ENCODE measurements at places on chromosomes 7 and 10.
A peak's percentile ranks its signal among the peaks of the same experiment; 100 is the strongest.

GRCh38 chr10:69738071-69738470 is 63.6 kb upstream of the COL13A1 start:
- no peak for DNase-seq

- no peak for DNase-seq
Measured at GRCh38 chr7:132881317-132881716, 200.6 kb downstream of the CHCHD3 start.

DNA sequence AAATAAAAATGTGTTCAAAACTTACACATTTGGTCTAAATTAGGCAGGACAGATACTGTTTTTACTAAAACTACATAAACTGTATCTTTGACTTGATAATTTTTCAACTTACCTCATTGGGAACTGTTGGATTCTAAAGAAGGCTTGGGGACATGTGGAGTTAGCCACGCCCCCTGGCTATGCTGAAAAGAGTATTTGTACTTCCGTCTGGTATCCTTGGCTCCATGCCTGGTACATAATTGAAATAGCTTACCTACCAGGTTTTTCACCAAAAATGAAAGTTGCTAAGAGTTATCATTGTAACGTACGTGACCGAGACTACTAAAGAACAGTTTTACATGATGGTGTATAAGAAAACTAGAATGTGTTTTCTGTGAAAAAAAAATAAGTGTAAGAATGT is 604.8 kb upstream of the IGFBP3 start:
- no peak for DNase-seq

DNA sequence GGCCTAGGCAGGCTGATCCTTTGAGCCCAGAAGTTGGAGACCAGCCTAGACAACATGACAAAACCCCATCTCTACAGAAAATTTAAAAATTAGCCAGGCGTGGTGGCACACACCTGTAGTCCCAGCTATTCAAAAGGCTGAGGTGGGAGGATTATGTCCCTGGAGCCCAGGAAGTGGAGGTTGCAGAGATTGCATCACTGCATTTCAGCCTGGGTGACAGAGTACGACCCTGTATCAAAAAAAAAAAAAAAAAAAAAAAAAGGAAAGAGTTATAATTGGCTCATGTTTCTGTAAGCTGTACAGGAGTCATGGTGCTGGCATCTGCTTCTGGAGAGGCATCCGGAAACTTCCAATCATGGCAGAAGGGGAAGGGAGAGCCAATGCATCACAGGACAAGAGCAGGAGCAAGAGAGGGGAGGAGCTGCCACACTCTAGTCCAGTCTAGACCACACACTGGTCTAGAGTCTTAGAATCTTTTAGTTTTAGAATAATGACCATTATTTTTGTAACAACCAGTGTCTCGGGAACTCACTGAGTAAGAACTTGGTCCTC is 16.8 kb downstream of the DOCK1 start:
- DNase-seq = no peak

- DNase-seq = peak; percentile 18
Measured at GRCh38 chr10:4981722-4982471, 18.7 kb downstream of the AKR1C1 start.

GRCh38 chr10:131898061-131898460 is 2.7 kb upstream of the PPP2R2D start:
- no peak for DNase-seq

GRCh38 chr10:44976352-44977198 is 2.0 kb downstream of the DEPP1 start:
- no peak for DNase-seq

DNA sequence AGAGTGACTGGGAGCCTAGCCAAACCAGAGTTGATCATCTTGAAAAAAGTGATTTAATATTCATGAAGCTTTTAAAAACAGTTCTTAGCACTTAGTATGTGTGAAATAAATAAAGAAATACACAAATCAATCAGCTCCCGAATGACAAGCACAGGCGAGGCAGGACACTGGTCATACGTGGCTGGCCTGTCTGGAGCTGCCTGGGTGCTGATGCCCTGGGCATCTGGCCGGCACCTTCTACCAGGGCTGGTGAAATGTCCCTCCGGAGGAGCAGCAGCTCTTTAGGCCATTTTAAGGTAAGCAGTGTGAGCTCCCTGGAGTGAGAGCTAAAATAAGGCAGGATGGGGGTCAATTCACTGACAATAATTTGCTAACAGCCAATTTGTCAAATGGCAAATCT is 23.7 kb downstream of the IL15RA start:
- DNase-seq = no peak

DNA sequence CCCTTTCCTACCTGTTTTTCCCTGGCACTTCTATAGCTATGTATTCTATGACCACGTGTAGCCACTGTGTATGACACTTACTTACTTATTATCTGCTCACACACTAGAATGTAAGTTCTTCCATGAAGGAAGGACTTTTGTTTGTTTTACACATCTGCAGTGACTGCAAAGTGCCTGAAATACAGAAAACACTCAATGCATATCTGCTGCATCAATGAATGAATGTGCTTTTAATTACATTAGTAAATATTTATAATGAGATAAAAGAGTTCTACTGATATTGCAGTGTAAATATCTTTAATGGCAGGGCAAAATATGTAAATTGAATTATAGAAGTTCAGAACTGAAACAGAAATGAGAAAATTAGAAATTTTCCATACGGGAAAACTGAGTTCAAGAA is 43.5 kb upstream of the CDC14C start:
- DNase-seq = no peak

DNA sequence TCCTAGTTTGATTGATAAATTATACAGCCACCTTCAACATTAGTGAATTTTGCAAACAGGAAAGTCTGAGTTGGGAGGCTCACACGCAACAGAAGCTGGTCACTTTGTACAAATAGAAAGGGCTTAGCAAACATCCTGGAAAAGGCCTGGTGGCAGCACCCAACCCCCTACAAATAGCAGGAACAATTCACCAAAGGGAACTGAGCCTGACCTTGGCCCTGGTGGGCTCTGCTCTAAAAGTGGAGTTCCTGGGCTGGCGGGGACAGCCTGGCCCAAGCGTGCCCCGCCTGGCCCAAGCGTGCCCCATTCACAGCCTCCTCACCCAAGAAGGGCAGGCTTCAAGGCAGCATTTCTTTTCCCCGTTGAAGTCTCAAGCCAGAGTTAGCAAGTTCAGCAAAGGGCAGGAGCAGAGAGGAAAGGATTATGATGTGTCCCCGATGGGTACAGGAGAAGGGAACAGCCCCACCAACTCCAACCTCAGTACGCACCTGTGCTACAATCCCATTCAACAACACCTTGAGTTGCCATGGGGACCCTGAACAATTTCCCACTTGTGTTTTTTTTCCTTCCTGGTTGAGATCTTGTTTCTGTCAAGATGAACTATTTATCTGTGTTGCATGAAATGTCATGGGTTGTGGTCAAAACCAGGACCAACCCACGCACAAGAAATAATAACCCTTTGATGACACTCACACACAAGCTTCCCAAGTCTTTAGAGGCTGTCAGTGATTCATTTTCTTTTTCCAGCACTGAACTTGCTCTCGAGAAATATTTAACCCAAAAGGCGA is 43.4 kb downstream of the RGS10 start:
- no peak for DNase-seq

DNA sequence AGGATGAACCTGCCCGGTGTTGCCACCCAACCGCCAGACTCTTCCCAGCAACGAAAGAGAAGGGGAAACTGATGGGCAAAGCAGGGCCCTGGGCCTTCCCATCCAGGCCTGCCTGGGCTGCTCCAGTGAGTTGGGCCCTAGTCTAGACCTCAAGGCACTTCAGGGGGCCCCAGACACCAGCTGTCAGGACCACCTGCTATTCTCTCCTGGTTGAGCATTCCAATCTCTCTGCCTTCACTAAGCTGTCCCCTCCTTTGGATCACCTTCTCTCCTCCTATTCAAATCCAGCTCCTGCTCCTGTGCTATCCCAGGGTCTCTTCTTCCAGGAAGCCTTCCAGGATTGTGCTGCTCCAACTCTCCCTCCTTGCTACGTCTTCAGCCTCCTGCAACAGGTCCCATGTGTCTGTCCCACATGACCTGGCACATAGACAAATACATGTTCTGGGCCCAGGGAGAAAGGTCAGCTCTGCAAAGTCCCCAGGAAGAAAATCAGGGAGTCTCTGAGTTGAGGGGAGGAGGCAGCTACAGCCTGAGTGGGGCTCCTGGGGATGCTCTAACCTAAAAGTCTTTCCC is 3.1 kb downstream of the STX1A start:
- DNase-seq = no peak

DNA sequence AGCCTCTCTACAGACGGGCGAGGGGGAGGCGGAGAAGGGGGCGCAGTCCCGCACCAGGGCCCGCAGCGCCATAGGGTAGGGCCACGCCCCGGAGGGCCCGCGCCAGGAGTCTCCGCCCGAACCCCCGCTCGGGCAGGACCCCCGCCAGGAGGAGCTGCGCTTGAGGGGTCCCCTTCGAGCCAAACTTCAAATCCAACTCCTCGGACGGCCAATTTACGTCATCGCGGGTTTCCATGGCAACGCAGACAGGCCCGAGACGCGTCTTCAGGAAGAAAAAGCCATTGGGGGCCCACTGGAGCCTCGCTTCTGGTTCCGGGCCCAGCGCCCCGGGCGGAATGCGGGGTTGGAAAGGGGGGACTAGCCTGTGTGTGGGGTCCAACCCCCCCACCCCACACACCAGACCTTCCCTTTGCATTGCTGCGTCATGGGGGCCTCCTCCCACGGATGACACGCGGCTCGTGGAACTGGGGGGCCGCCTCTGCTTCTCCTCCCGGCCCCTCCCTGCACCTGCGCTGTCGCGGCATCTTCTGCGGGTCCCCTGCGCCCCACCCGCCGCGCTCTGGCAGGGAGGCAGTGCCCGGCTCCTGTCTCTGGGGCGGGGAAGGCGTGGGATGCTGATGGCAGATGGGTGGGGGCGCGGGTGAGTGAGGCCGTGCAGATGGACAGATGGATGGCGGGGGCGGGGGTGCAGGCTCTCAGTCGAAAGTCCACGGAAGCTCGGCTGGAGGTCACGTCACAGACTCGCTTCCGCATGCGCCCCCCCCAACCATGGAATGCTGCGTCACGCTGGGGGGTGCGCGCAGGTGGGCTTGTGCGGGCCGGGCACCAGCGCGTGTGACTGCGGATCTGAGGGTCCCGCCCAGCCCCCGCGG is 1.2 kb downstream of the CALY start:
- DNase-seq = peak; percentile 83

DNA sequence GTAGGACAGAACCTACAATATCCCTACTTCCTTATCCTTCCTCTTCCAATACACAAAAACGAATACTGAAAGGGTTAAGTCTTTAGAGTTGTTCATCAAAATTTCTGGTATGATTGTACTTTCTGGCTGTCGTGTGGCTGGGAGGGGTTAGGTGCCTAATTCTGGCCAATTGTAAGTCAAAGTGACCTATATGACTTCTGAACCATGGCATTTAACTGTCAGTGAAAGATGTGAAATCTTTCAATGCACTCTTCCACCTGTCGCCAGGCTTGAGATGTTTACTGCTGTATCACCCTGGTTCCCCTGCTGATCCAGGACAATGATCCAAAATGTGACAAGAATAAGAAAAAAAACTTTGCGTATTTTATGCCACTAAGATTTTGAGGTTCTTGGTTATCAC is 20.8 kb downstream of the EPC1 start:
- DNase-seq = no peak

DNA sequence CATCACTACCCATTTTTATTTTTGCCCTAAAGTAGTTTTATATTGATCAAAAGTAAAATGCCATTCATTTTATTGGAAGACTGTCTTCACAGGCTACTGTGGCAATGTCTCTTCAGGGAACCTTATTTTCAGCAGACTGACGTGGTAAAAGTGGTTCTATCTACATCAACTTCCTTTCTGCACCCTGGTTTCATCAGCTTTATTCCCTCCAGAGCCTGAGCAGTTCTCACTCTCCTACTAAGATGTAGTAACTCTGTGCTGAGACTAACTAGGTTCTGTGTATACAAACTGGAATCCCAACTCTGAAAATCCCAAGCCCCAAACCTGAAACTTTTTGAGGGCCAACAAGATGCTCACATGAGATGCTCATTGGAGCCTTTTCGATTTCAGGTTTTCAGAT is 155.3 kb downstream of the SFMBT2 start:
- no peak for DNase-seq

DNA sequence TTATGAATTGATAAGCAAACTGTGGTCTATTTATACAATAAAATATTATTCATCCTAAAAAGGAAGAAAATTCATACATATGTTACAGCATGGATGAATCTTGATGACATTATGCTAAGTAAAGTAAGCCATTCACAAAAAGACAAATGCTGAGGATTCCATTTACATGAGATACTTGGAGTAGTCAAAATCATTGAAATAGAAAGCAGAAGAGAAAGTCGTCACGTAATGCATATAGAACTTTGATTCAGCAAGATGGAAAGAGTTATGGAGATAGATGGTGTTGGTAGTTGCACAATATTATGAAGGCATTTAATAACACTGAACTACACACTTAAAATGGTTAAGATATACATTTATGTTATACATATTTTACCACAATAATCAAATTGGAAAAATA is 309.7 kb upstream of the KLF6 start:
- DNase-seq = no peak

GRCh38 chr7:41103331-41103730 is 599.6 kb downstream of the INHBA start:
- DNase-seq = peak; percentile 20

GRCh38 chr10:64209561-64209960 is 688.4 kb downstream of the REEP3 start:
- DNase-seq = no peak

DNA sequence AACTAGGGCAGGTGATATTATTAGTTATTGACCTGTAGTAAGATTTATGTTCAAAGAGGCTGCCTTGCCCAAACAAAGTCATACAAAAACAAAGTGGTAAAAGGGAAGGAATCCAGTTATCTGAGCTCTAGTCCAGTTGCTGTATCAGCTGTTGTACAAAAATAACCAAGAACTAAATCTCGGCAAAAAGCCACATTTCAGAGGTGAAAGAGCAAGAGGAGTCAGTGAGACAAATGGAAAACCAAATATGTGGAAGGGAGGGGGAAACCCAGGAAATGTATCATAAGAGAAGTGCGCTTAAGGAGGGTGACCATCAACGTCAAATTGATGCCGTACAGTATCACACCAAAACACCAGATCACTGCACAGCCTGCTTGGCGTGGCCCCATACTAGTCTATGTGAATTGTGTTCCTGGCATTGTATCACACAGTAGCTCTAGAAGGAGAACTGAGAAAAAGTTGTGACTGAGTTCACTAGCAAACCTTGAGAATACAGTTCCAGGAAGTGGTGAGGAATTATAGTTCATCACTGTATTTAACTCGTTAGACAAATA is 6.4 kb downstream of the AGBL3 start:
- peak; percentile 64 for DNase-seq

DNA sequence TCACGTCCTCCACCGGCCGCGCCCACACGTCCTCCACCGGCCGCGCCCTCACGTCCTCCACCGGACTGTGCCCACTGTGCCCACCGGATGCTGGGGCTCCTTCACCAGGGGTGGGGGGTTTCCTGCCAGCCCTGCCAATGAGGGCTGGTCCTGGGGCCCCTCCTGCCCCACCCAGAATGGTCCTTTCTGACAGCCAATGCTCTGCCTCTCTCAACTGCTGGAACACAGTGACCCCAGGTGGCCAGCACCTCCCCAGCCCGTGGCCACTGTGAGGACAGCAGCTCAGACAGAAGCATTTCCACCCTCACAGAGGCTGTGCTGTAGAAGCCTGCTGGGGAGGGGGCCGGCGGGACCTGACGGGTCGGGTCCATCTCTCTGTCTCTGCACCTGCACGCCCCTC is 90.1 kb upstream of the DNAAF5 start:
- peak; percentile 56 for DNase-seq

All from GM20000 (cell line).